Stimulated activated CD4-positive, alpha-beta T cell treated with anti-CD3 and anti-CD28 coated beads, Interleukin-12 subunit alpha, Interleukin-12 subunit beta, amount 100 ng/mL, for 48 hours (primary cell): ENCODE measurements at places on chromosomes 5 and 9.
A peak's percentile ranks its signal among the peaks of the same experiment; 100 is the strongest.

DNA sequence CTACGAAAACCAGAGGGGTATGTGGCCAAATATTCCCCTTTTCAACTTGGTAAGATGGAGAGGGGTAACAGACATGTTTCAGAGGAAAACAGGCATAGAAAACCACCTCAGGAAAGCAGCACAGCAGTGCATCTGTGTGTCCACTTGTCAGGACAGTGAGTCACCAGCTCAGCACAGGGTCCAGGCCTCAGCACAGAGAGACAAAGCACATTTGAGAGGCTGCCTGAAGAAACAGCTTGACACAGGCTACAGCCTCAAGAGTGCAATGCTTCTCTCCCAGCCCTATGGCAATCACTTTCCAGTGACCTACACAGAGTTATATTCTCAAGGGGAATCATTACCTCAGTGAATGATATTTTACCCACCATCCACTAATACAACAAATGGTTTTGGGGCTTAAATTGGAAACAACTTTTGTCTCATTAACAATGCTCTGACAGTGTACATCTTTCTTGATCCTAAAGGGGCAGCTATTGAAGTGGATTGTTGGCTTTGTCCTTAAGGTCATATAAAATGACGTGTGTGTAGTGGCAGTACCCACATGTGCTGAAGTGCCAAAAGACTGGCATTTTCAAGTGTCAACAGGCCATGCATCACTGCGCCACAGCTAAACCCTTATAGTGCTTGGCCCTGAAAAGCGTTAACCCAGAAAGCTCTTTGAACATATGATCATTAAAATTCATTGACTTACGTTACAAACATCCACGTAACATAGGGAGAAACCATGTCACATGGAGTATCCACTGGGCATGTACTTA is 46.4 kb downstream of the ERMP1 start:
- no peak for DNase-seq

GRCh38 chr9:109941771-109942170 is 161.8 kb downstream of the PALM2AKAP2 start:
- DNase-seq: no peak

DNA sequence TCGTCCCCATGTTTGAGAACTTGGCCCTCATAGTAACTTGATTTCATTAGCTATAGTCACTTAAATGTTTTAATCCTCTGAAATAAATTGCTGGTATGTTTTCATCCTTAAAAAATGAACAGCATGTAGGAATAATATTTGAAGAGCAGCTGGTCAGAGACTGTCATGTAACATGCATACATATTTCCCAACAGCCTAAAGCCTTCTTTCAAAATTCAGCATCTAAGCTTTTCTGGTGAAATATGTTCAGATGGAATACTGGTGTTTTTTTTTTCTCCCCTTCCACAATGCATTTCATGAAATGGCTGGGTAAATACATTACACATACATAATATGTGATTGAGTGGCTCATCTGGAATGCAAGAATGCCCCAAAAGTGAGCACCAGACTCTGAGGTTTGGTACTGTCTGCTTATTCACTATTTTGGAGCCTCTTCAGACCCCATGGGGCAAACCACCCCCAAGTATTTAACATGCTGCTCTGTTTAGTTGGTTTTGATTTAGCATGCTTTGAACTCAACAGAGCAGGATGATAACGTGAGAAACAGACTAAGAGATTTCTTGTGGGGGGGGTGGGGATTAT is 94.0 kb downstream of the SMARCA2 start:
- no peak for DNase-seq

DNA sequence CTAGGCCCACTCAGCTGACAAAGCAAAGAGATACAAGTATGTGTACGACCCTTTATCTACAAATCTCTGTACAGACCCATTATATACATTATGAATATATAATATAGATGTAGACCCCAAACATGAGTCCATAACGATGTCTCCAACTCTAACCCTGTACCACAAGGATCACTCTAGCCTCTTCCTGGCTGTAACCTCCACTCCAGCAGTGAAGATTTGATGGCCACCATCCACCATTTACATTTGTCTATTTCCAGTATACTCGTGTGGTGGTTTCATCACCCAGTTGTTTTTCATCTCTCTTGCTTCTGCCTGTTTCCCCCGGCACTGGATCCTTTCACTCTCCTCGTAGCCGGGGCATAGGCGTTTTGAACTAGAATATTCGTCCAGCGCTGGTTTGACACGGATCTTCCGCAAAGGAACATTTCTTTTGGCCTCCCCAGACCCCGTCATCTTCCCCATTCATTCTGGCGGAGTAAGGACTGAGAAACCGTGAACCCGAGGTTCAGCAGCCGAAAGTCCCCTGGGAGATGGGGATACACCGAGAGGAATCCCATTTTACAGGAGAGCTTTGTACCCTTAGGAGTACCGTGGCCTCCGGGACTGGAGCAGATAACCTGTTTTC is 828 bp upstream of the TRIO start:
- no peak for DNase-seq

GRCh38 chr5:164359260-164360255 is 854.1 kb downstream of the MAT2B start:
- no peak for DNase-seq

GRCh38 chr5:178234750-178235587 is 2.4 kb upstream of the PHYKPL start:
- DNase-seq: peak; percentile 75

- no peak for DNase-seq
These were observed 223.8 kb upstream of the S1PR3 start for GRCh38 chr9:88767504-88767790.

DNA sequence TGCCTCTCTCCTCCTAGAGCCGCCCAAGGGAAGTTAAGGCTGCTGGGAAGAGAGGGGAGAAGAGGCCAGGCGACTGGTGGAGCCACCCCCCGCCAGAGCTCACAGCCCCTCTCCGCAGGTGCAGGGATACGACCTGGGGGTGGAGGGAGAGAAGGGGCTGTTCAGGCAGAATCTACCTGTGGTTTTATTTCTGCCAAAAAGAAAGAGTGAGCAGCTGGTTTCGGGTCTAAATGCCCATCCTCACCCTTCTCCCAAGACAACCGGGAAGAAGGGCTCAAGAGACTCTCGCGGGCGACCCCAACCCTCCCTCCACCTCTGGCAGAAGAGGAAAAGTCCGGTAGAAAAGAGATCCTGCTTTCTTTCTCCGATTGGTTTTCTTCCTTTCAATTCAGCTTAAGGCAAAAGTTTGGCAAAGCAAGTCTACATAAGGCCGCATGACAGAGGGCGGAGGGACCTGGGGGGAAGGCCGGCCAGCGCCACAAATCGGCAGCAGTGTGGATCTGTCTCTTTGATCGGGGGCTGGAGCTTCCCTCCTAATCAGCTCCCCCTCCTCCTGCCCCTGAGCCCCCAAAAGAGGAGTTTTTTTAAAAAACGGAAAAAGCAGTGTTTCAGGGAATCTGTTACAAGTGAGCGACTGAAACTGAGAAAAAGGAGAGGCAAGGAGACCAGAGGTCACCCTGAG is 16.3 kb downstream of the FAM78A start:
- no peak for DNase-seq

- no peak for DNase-seq
These were observed 167.8 kb upstream of the CCNG1 start for GRCh38 chr5:163269624-163270023.

DNA sequence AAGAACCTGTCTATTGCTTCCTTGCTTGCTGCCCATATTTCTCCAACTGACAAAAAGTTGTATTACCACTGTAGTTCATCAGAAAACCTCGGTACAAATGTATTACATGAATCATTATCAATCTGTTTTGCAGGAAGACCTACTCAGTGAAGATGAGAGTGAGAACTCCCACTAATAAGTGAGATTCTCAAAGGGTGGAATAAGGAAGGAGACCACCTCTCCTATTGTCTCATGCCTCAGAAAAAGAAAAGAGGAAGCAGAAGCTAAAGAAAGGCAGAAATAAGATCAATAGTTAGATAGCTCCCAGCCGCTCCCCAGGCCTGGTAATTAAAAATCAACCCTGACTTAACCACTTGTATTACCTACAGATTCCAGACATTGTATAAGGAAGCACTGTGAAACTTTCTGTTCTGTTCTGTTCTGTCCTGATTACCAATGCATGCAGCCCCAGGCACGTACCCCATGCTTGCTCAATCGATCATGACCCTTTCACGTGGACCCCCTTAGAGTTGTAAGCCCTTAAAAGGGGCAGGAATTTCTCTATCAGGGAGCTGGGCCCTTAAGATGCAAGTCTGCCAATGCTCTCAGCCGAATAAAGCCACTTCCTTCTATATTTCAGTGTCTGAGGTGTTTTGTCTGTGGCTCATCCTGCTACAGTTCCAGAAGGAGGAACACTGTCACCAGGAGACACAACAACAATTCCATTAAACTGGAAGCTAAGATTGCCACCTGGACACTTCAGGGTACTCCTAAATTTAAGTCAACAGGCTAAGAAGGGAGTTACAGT is 152.5 kb upstream of the COX7C start:
- no peak for DNase-seq

GRCh38 chr9:16787724-16788123 is 82.7 kb downstream of the BNC2 start:
- no peak for DNase-seq

DNA sequence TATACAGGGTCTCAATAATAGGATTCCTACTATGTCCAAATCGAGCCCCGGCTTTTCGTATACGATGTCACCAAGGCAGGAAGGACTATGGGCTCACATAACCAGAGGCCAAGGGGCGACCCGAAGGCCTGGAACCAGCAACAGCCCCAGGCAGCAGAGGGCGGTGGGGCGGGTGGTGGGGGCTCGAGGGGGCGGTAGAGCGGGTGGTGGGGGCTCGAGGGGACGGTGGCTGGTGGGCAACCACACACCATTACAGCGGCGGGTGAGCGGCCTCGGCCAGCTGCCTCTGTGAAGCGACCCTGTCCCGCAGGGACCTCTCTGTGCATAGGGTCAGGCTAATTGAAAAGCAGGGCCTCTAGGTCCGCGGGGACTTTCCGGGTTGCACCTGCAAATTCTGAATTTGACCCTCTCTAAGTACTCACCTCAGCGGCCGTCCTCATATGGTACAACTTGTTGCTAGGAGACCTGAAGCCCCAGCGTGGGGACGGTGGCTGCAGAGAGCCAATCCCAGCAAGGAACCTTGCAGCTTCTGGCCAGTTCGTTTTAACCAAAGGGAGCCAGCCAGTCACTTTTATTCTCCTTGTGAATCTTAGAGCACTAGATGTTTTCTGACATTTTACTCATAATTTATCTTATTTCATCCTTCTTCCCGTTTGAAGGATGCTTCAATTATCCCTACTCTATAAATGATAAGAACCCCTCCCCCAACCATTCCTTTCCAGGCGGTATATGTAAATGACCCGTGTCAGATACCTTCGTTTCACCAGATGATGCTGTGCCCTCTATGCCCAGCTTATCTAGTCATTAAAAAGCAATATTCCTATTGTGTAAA is at the start of gene NME5:
Gene NME5 (minus strand): TSS at position 480 of the 832 bp plus-strand sequence. CDS start 648 bp downstream, outside the sequence.
- no peak for DNase-seq

GRCh38 chr5:138979684-138980280 is 104.6 kb upstream of the LRRTM2 start:
- no peak for DNase-seq

DNA sequence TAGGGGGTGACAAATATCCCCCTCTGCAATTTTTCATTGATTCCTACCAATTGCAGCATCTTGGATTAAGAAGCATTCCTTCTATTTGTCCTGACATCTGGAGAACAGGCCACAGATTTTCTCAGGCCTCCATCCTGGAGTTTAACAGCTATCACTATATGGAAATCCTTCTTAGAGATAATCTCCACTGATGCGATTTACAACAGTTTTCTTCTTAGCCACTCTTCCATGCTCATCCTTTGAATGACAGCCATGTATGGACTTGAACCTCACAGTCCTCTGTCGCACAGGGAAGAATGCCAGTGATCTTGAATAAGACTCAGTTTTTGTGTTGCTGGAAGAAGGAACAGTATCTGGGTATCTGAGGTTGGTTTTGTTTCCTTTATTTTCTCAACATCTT is 73.2 kb downstream of the PGM5 start:
- no peak for DNase-seq

- DNase-seq: no peak
These were observed 262.5 kb upstream of the TAS2R1 start for GRCh38 chr5:9892696-9893095.

- DNase-seq: no peak
These were observed 56.1 kb downstream of the LRRTM2 start for GRCh38 chr5:138819081-138819480.

DNA sequence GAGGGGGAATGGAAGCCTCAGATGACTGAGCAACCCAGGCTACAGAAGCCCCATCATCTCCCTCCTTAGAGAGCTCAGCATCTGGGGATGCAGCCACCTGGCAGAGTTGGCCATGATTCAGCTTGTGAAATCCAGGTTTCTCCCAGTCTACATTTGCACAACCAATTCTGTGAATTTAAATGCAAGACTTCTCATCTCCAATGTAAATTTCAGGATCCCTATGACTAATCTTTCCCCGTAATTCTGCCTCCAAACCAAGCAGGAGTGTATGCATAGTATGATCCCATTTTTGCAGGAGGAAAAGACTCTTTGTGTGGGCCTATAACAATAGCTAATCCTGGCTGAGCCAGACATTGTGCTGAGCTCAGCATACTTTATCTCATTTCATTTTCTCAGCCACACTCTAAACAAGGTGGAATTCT is 59.6 kb upstream of the IL17B start:
- DNase-seq: no peak

- peak; percentile 39 for DNase-seq
These were observed 560 bp upstream of the NDUFS6 start for GRCh38 chr5:1800472-1801221.

DNA sequence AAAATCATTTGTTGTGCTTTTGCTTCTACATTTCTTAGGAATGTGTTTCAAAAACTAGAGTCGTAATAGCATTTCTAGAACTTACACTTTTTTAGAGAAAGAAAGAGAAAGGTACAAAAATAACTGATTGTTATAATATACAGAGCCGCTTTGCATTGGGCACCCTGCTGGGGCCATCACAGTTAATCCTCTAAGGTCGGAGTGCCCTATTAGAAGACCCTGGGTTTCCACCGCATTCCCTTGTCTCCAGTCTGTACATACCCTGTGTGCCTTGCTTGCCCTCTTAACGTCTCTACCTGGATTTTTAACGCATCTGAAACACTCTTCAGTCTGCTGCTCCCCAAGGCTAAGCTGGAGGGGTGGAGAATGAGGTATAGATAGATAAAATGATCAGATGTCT is 1.3 kb downstream of the MARVELD2 start:
- DNase-seq: no peak

GRCh38 chr5:102922799-102923477 is 167.8 kb downstream of the PAM start:
- DNase-seq: no peak

GRCh38 chr5:96864922-96865530 is 11.3 kb upstream of the ERAP2 start:
- DNase-seq: no peak

- no peak for DNase-seq
These were observed 6.7 kb downstream of the KCNIP1 start for GRCh38 chr5:170510559-170510958.

DNA sequence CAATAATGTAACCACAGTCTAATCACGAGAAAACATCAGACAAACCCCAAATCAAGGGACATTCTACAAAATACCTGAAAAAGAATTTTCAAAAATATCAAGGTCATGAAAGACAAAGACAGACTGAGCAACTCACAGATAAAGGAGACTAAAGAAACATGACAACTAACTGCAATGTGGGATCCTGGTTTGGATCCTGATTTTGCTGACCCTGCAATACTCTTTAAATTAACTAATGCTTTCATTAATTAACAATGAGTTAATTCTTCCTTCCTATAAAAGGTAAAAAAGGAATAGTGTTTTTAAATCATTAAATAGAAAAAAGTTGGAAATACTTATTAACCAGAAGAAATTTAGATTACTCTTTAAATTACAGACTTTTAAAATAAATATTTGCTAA is 103.6 kb downstream of the MLLT3 start:
- no peak for DNase-seq
